ENCODE measurements at places on chromosomes 11 and 22. TPM values are rescaled to one million over a fixed set of nuclear protein-coding genes. Genes with fewer than 3 reads are reported as not detected.

DNA sequence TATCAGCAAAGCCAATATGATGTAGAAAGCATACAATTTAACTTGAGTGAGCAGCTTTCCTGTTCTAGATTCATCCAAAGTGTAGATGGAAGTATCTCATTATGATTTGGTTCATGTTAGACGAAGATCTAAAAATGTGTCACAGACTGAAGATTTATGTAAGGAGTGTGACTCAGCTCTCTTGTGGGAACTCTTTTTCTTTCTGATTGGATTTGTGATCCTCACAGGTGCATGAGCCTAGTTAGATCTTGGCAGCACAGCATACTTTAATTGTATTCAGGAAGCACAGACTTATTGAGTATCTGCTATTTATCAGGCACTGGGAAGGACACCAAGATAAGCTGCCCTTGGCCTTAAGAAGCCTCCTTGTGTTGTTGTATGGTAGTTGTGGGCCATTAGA, 147.1 kb downstream of the C11orf91 start:
- DNase-seq: no peak

GRCh38 chr22:48843640-48844039, 984.0 kb downstream of the BRD1 start:
- no peak for DNase-seq

GRCh38 chr11:79458709-79459108, 17.9 kb upstream of the TENM4 start:
- no peak for DNase-seq

GRCh38 chr11:121553389-121553788, 100.6 kb upstream of the SORL1-AS1 start:
- DNase-seq: no peak

- DNase-seq: no peak
Measured at GRCh38 chr11:113681711-113682413, 24.2 kb downstream of the TMPRSS5 start.

Gene SCN2B
- not detected for total RNA-seq

- no peak for DNase-seq
Measured at GRCh38 chr11:118531597-118532084, 649 bp downstream of the TMEM25 start.

DNA sequence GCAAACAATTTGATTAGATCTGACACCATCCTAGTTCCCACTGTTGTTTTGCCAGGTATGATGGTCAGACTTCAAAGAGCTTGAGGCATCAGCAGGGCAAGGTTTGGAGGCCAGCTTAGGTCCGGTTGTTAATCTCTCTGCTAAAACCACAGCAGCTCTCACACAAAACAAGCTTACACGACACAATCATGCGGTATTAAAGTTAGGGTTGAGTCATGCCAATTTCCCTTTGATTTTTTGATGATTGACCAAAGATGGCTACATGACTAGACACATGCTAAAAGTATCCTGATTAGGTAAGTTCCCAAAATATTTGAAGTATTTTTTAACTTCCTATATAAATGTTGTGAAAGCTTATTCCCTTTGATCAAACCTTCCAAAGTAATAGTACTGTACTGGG, 145.9 kb downstream of the ELP4 start:
- DNase-seq: peak; percentile 81

DNA sequence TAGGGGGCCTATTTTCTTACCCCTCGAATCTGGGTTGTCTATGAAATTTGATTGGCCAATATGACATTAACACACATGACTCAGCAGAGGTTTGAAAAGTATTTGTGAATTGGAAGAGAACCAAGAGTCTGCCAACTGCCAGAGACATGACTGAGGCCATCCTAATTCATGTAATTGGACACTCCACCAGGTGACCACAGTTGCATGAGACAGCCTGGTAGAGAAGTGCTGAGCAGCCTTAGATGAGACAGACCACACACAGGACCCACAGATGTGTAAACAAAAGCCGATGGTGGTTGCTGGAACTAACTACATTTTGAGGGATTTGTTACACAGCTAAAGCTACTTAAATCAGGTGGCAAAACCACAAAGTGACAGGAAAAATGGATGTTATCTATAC, 855 bp upstream of the MS4A5 start:
- no peak for DNase-seq

DNA sequence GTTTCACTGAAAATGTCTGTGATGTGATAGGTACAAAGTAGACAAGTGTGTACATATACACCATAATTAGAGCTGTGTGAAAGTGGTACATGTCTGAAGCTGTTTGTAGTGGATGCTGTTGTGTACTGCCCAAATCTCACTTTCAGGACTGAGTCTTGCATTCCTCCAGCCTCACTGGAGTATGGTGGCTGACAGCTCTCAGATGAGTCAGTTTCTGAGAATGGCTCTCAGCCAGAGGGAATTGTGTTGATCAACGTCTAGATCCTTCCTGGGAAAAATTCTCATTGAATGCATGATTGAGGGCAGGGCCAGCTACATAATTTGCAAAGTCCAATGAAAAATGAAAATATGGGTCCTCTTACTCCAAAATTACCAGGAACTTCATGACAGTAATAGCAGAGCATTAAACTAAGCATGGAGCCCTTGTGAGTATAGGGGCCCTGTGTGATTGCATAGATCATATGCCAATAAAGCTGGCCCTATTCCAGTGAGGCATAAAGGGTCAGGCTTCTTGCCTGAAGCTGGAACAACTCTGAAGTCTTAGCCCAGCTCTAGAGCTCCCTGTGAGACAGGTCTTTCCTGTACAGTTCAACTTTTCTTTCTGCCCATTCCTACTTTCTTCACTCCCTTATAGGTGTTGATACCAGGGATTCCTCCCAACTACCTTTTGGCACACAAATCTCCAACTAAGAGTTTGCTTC, 10.8 kb upstream of the CYP2R1 start:
- peak; percentile 35 for DNase-seq

DNA sequence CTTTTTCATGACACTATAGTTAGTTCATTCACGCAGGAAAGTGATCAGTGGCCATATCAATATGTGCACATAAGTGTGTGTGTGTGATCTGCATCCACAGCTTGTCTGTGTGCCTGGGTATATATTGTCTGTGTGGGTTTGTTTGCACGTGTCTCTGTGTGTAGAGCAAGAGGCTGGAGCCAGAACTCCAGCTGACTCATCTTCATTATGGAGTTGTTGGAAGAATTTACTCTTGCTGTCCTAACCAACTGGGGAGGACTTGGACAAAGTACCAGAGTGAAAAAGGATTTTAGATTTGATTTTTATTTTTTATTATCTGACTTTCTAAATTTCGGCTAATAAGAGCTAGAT, 63.9 kb downstream of the TP53I11 start:
- peak; percentile 76 for DNase-seq

Gene RRP7A
- 91.4 TPM for total RNA-seq

Gene MYRF
- 0.23 TPM for total RNA-seq

Gene MMP20
- not detected for total RNA-seq

Gene MPZL3
- 0.21 TPM for total RNA-seq

GRCh38 chr11:132365650-132366049, 995.2 kb downstream of the NTM start:
- no peak for DNase-seq

GRCh38 chr11:32462011-32462690, 26.8 kb upstream of the WT1 start:
- no peak for DNase-seq

Gene PATE2
- not detected for total RNA-seq

Gene OR8G1
- not detected for total RNA-seq

- DNase-seq: peak; percentile 57
Measured at GRCh38 chr22:36873614-36874308, 13.0 kb downstream of the NCF4 start.

Gene TPBGL
- not detected for total RNA-seq

Gene TIGD3
- 0.13 TPM for total RNA-seq

- DNase-seq: no peak
Measured at GRCh38 chr11:99271527-99271926, 250.8 kb downstream of the CNTN5 start.

DNA sequence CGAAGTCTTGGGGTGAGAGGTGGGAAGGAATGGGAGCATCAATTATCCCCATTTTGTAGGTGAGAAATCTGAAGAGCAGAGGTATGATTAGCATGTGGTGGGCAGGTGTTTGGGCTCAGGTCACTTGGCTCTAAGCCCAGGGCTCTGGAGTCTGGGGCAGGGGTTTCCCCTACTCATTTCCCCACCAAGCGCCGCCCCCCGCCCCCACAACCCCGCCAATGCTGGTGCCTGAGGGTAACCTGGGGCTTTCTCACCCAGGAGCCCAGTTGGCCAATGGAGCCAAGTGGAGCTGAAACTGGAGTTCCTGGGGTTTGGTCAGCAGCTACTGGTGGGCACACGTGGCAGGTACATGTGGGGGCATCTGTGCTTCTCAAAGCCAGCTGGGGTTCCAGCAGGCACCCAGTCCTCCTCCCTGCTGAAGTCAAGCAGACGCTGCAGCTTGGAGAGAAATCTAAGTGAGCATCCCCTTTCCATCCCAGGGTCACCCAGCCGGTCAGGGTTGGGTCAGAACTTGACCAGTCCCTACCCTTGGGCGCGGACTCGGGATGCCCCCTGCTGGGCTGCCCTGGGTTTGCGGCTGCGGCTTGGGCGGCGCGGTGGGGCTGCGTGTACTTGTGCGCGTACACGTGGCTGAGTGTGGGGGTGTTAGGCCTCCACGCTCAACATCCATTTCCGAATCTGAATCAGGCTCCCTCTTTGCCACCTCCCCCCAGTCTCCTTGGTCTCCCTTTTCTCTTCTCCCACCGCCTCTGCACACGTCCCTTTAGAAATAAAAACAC, 1.7 kb upstream of the CHRM1 start:
- no peak for DNase-seq

GRCh38 chr22:20520093-20520511, 12.7 kb downstream of the MED15 start:
- peak; percentile 57 for DNase-seq

Gene ADM2
- total RNA-seq: 3.4 TPM

GRCh38 chr11:23364076-23364475, 503.8 kb upstream of the CCDC179 start:
- no peak for DNase-seq

DNA sequence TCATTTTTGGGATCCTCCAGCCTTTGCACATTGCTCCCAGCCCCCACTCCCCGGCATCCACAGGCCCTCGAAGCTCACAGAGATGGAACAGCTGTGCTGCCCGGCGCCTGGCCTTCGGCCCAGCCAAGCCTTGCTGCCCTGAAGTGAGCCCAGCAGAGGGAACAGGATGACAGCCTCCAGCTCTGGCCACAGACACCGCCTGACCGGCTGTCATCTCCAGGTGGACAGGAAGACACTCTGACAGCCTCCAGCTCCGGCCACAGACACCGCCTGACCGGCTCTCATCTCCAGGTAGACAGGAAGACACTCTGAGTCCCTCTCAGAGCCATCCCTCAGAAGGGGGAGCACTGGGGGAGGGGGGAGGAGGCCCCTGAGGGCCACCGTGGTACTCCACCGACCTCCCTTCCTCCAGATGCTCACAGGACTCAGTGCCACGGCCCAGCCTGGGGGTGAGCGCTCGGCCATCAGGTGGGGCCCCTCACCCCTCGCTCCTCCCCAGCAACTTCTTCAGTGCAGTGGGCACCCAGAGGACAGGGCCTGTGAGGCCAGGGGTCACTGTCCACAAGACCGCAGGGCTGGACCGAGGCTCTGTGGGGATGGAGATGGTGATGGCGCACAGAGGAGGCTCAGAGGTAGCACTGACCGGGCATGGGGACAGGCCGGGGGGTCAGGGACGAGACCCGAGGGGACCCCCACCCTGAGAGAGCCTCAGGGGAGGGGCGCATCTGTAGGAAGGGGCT, 58.6 kb downstream of the BRD1 start:
- peak; percentile 7 for DNase-seq

- peak; percentile 14 for DNase-seq
Measured at GRCh38 chr22:47836957-47837356, 1074.5 kb downstream of the TBC1D22A start.

GRCh38 chr11:17725174-17725573, 5.8 kb downstream of the MYOD1 start:
- no peak for DNase-seq

Gene NUP160
- total RNA-seq: 16.1 TPM

Gene WNT7B
- 0.08 TPM for total RNA-seq

DNA sequence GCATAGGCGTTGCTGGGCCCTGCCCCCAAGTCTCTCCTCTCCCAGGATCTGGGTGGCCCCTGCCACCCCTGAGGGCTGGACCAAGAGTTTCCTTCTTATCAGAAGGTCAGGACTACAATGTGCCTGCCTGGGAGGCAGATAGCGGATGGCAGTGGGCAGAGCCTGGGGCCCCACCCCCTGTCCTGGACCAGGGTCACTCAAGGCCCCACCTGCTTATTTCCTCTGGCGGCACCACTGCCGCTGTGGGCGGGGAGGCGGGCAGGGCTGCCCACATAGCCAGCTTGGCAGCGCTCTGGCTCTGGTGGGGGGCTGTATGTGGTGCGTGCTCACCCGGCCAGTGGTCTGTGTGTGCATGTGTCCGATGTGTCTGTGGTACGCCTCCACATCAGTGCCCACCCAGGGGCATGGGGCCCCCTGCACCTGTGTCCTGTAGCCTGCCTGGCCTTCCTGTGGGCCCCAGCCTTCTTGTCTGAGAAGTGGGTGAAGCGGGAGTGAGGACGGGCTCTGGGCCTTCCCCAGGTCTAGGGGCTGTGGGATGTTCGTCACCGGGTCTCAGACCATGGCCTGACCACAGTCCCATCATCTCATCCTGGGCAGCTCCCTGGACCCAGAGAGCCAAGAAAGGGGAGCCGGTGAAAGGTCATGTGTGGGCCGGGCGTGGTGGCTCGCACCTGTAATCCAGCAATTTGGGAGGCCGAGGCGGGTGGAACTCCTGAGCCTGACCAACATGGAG, 3.0 kb downstream of the GAS2L1 start:
- no peak for DNase-seq

DNA sequence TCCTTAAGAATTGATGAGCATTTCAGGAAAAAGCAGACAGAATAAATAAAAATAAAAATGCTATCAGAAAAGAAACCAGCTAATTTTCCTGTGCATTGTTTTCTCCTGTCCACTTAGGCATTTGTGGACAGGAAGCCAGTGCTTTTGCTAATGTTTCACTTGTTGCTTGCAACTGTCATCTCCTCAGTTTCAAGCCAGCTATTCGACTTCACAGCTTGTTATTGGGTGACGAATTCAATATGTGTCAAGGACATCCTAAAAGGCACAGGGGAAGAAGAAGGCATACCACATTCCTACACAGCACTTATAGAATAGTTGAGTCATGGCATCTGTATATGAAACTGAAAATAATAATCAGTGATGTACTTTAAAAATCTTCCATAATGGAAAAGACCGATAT, 530.6 kb upstream of the KIRREL3 start:
- no peak for DNase-seq

Gene RPS13
- total RNA-seq: 1,098 TPM
